Activated T-cell treated with anti-CD3 and anti-CD28 coated beads, Interleukin-2, amount 50 U/mL, for 24 hours (primary cell): ENCODE measurements at places on chromosomes 7 and 10.

- DNase-seq = peak; percentile 57
These were observed 16.8 kb upstream of the GPR15LG start for GRCh38 chr10:84156768-84157167.

GRCh38 chr10:14358886-14359573, 28.3 kb upstream of the FRMD4A start:
- no peak for DNase-seq

- no peak for DNase-seq
These were observed 632.5 kb downstream of the TNS3 start for GRCh38 chr7:46949270-46949931.

- no peak for DNase-seq
These were observed 75.6 kb upstream of the GPR22 start for GRCh38 chr7:107394276-107394675.

DNA sequence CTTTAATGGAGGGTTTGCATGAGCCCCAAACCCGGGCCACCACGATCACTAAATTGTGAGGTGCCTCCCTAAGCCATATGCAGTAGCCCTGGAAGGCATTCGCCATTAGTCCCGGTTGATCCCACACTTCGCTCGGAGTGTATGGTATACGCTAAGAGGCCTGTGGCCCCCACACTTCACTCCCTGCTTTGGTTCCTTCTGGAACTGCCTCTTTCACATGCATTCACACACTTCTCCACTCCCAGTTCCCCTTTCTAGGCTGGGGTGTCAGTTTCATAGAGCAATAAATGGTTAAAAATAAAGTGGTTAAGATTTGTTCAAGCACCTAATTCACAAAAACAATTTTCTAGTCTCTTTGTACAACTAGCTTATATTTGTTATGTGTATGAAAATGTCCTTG, 212.1 kb upstream of the KCND2 start:
- no peak for DNase-seq

GRCh38 chr10:97547962-97548361, 24.6 kb upstream of the ANKRD2 start:
- no peak for DNase-seq

DNA sequence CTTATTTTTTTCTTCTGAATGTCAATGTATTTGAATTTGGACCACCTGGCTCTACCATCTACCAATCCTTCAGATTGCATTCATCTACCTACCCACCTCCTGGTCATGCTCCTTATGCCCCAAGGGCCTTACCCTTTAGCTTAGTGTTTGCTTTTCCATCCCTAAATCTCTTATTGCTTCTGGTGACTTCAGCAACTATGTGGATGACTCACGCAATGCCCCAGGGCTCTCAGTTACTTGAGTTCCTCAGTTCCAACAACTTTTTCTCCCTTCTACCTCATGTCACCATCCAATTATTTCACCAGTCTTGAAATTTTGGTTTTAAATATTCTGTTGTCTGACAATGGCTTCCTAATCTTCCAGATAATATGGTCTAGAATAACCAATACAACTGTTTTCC, 118.9 kb downstream of the CFAP58 start:
- DNase-seq = no peak

- DNase-seq = no peak
These were observed 20.0 kb upstream of the ARPC1A start for GRCh38 chr7:99305473-99306260.

DNA sequence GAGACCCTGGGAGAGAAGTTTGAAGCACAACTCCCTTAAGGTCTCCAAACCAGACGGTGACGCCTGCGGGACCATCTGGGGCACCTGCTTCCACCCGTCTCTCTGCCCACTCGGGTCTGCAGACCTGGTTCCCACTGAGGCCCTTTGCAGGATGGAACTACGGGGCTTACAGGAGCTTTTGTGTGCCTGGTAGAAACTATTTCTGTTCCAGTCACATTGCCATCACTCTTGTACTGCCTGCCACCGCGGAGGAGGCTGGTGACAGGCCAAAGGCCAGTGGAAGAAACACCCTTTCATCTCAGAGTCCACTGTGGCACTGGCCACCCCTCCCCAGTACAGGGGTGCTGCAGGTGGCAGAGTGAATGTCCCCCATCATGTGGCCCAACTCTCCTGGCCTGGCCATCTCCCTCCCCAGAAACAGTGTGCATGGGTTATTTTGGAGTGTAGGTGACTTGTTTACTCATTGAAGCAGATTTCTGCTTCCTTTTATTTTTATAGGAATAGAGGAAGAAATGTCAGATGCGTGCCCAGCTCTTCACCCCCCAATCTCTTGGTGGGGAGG, 10.8 kb downstream of the SERPINE1 start:
- peak; percentile 44 for DNase-seq

GRCh38 chr7:20298486-20298901, 32.2 kb upstream of the ITGB8 start:
- no peak for DNase-seq

DNA sequence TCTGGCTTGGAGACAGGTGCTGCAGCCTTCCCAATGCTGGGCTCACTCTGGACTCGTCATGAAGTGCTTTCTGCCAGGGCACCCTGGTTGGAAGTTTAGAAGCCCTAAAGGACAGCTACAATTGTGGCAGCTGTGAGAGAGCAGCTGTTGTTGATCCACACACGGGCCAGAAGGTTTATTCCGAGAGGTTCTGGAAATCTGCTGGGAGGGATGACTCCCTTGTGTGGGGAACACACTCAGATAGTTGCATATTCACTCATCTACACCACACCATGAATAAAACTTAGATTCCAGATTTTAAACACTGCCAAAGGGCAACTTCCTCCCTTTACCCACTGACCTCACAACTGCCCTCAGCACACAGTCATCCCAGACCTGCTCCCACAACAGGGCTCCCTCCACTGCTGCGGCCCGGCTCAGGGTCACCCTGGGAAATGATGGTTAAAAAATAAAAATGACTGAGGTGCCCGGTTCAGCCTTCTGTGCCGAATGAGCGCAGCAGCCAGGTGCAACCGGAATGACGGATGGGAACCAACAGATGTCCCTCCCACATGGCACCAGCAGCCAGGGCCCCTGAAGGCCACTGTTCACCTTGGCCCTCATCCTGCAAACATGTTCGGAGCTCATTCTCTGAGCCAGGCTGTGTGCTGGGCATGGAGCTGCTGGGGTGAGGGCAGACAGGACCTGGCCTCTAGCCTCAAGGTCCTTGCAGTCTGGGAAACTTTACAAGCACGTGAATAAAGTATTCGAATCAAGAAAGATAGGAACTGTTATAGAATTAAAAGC, 40.2 kb downstream of the ASB13 start:
- no peak for DNase-seq

DNA sequence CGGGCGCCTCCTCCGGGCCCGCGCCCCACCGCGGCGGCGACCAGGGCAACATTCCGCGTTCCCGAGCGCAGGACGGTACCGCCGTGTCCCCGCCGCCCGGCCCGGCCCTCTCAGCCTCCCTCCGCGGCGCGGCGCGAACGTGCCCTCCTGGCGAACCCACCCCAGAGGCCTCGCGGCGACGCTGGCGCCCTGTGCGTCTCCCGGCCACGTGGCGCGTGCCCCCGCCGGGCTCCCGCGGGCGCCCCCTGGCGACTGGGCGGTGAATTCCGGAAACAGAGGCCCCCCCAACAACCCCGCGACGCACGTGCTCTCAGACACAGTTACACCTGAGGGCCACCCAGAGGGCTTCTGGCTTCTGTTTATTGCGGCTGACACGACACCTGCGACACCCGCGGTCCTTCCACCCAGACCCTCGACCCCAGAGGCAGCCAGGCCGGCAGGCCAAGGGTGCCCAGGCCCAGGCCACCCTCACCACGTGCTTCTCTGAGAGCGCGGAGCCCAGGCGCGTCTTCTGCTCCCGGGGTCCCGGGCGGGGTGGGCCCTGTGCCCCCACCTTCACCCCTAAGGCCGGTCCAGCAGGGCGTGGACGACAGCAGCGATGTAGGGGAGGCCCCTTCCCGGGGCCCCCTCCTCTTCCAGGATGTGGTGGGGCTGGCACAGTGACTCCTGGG, at the start of gene SAP25:
SAP25 (minus strand) TSS at position 210 of the 671 bp plus-strand sequence; CDS start at position 52, 158 bp downstream.
- no peak for DNase-seq

- no peak for DNase-seq
These were observed 154.7 kb upstream of the CDK1 start for GRCh38 chr10:60623627-60624026.

GRCh38 chr7:50807026-50807730, 24.5 kb upstream of the GRB10 start:
- no peak for DNase-seq

- no peak for DNase-seq
These were observed 73.4 kb downstream of the AHR start for GRCh38 chr7:17371671-17372524.

- no peak for DNase-seq
These were observed 202.1 kb downstream of the TNS3 start for GRCh38 chr7:47379629-47380324.

DNA sequence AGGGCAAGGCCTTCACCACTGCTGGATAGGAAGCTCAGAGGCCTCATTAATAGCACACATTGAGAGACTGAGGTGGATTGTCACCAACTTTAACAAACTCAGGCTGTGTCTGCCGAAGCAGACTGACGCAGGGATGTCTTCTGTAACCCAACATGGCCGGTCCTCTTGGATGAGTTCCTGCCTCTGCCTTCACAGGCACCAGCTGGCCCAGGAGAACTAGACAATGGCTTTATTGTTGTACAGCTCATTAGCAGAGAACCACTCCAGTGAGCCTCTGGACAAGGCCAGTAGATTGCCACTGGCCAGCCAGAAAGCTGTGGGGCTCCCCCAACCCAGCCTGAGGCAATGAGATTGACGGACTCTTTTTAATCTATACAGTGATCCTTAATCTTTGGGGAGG, 9.4 kb downstream of the NODAL start:
- no peak for DNase-seq

GRCh38 chr7:37756797-37757551, 73.4 kb downstream of the GPR141 start:
- no peak for DNase-seq

DNA sequence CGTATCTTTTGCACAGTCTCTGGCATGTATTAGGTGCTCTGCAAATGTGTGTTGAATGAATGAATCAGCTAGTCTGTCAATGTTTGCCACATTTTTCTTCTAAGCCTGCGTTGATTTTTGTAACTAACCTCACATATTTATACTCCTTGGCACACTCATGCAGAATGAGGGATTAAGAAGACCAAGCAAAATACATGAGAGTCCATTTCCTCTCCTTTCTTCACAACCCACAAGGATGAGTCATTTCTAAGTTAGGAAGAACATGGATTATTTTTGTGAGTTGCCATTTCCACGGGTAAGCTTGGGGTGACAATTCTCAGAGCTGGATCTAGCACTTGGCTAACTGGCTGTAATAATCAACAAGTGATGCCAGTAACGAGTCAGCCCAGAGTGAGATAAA, 158.8 kb downstream of the TWIST1 start:
- DNase-seq = no peak

DNA sequence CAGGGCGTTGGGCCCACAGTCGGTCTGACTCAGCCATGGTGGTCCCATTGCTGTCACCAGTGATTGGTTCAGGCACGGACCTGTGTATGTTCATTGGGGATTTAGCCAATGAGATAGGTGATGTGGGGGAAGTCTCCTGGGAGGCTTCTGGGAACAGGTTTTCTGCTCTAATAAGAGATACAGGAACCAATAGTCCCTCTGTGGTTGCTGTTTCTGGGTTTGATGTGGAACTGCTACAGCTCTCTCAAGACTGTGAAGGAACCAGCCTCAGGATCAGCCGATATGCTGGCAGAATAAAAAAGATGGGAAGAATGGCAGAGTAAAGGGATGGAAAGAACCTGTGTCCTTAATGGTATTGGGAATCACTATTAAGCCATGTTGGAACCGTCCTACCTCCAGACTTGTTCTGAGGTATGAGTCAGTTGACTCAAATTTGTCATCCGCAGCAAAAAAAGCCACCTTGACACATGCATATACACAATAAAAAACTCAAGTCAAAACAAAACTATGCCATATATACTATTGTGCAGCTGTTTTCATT, 70.6 kb downstream of the MCMBP start:
- no peak for DNase-seq

DNA sequence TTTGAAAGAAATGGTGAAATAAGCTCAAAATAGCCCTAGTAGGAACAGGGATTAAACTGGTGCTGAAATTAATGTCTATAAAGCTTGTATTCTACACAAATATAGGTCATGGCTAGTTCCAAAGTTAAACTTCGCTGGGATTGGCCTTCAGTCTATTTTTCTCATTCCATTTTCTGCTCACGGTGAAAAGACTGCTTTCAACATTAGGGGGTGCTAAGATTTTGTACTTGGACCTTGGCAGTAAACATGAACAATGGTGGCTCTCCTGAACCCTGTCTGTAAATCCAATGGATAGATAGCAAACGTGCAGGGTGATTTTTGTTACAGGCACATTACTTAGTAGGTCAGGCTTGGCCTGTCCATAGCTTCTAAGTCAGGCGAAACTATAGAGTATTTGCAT, 36.0 kb upstream of the RSU1 start:
- no peak for DNase-seq

- DNase-seq = no peak
These were observed 157.4 kb downstream of the FRMD4A start for GRCh38 chr10:14173391-14173705.

GRCh38 chr10:92848037-92848440, 281 bp upstream of the EXOC6 start:
- no peak for DNase-seq

DNA sequence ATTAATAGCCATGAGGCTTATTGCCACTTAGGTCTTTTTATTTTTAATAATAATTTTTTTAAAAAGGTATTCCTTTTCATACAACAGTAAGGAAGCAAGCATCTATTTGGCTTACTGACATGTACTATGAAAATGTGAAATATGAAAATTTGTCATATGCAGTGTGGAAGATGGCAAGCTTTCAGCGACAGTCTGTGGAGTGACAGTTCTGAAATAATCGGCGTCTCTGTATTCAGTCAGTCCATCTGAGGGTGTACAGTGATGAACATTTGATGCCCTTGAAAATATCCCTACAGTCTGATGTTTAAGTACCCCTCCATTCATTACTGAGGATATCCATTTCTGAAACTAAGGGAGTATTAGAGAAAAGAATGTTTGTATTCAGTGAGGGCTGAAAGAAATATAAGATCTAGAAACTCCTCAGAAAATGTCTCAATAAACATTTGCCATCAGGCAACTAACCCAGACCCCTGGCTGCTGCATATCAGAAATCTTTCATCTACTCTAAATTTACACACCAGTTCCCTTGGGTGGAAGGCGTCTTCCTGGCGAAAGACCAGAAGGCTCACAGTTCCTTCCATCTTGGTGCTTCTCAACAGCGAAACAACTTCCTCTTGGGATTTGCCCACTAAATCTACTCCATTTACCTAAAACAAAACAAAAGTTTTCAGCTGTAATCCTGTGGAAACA, 440.6 kb downstream of the PARD3 start:
- no peak for DNase-seq

DNA sequence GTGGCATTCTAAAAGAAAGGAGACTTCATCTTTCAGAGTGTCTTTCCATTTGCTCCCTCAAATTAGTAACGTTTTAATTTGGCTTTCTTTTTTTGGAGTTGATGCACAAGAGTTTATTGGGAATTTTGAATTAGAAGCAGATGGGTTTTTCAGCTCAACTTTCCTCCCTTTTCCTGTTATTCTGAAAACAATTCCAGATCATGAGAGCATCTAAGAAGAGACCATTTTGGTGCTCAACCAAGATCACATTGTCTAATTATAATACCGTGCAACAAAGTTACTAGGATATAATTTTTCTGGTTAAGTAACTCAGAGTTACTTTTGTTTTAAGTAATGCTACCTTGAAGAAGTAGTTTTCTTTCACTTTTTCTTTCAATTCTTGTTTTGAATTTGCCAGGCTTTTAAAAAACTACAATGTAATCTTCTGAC, 396.6 kb upstream of the KLF6 start:
- no peak for DNase-seq
